ENCODE measurements at places on chromosomes 5 and 9. TPM values are rescaled to one million over a fixed set of nuclear protein-coding genes. Genes with fewer than 3 reads are reported as not detected.

Gene MCC
- 33.8 TPM for total RNA-seq

Gene NR5A1
- total RNA-seq, result not detected

Gene GHR
- total RNA-seq, result 5.2 TPM

Gene CD180
- 0.06 TPM for total RNA-seq

Gene ADAMTS2
- total RNA-seq, result 112 TPM

Gene RMRP
- total RNA-seq, result 6,533 TPM

Gene DND1
- total RNA-seq, result not detected

Gene BTNL3
- total RNA-seq, result not detected

Gene STKLD1
- total RNA-seq, result 0.34 TPM

Gene PCDHAC1
- total RNA-seq, result not detected

Gene GLRA1
- total RNA-seq, result not detected

Gene TNFSF8
- not detected for total RNA-seq

Gene CSF1R
- total RNA-seq, result 0.15 TPM

Gene SELENOP
- total RNA-seq, result 373 TPM

Gene WHRN
- 2.9 TPM for total RNA-seq

Gene ANAPC2
- total RNA-seq, result 10.9 TPM

Gene EMB
- 1.0 TPM for total RNA-seq

Gene CYSRT1
- total RNA-seq, result 1.4 TPM

Gene C6
- total RNA-seq, result 20.7 TPM

Gene COQ4
- total RNA-seq, result 37.5 TPM

Gene PCDHGB7
- total RNA-seq, result 19.9 TPM

Gene PRKAA1
- 57.2 TPM for total RNA-seq

Gene CTXN3
- not detected for total RNA-seq

Gene C5orf47
- total RNA-seq, result not detected

Gene POU5F2
- total RNA-seq, result 0.34 TPM

Gene FAM53C
- total RNA-seq, result 27.2 TPM

Gene HSPB3
- not detected for total RNA-seq

Gene PCDHB6
- total RNA-seq, result 0.06 TPM

Gene HMMR
- 2.3 TPM for total RNA-seq

All from cardiac ventricle fibroblast (primary cell).